Putamen (tissue), 1 donor: ENCODE measurements at places on chromosomes 4 and X.
A peak's percentile ranks its signal among the peaks of the same experiment; 100 is the strongest.

DNA sequence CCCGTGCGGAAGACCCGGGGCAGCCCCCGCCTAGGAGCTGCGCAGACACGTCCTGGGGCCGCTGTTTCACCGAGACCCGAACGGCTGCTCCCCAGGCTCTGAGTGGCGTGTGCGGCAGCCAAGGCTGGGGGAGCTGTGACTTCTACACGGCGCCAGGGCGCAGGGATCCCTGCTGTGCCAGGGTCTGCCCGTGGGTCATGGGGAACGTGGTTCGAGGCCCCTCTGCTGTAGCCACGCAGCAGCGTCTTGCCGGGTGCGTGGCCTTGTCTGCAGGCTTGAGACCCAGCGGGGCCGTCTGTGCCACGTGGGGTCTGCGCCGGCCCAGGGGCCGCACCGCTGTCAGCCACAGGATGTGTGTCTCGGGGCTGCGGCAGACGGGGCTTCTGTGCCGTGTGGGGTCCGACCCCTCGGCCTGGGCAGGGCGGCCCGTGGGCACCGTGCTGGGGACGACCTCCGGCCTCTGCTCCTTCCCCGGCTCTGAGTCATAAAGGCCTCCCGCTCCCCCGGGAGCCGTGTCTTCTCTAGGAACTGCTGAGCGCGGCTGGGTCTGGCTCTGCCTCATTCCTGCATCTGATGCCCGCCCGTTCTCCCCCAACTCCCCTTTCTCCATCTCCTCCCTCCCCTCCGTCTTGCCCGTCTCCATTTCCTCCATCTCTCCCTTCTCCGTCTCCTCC is 12.7 kb upstream of the GTPBP6 start:
- DNase-seq, result no peak

DNA sequence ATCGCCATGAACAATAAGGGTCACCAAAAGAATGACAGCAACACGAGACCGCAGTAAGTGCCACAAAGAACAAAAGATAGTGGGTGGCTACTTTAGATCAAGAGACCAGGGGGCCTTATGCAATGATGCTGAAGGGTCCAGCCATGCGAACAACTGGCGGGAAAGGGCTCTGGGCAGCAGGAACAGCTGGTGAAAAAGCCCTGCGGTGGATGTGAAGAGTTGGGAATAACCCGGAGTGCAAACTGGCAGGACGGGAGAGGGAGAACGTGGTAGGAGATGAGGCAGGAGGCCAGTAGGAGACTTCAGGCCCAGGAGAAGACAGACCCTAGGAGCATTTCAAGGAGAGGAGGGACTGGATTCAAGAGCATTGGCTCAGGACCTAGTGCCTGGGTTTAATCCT is 120.2 kb downstream of the AFAP1 start:
- no peak for DNase-seq

GRCh38 chr4:104942990-104943743 is 203.5 kb upstream of the TET2 start:
- no peak for DNase-seq

GRCh38 chr4:82753725-82754410 is 44.7 kb downstream of the SCD5 start:
- no peak for DNase-seq

DNA sequence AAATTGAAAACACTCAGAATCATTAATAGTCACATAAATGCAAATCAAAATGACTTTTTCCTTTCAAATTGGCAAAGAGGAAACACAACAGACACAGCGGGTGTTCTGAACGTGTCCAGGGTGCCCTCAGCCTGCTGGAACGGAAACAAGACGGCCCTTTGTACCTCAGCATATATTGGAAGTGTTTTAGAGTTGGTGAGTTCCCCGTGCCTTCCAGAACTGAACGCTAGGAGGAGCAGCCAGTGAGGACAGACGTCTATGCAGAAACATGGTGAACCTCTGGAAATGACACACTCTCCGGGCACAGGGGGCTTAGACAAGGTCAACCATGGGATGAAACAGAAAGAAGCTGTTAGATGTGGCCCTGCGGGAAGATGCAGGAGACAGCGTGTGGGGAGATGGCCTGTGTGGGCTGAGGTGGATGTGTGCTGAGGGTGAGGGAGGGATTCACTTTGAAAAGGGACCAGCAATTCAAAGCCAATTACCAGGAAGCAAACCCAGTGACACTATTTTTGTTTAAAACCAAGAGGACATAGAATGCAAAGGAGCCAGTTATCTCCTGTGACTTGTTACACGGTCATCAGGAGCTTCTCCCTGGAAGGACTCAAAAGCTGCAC is 40.4 kb downstream of the RNF212 start:
- DNase-seq, result peak; percentile 45

GRCh38 chr4:7410446-7410845 is 24.3 kb downstream of the PSAPL1 start:
- DNase-seq, result no peak

GRCh38 chr4:3369781-3370674 is 71.7 kb upstream of the HGFAC start:
- no peak for DNase-seq

DNA sequence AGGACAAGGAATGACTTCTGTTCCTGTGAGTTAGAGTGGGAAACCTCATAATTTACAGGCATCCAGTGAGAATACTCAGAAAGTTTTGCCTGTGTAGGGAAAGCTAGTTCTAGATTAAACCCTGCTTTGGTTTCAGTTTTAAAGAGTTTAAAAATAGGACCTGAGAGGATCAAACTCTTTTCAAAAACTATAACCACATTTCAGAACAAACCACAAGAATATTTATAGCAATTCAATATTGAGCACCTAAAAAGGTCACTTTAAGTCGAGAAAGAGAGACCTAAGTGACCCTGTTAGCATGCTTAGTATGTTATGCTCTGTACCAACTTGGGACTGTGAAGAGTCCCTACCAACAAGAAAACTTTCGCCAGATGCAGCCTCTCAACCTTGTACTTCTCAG is 17.4 kb upstream of the PWWP3B start:
- no peak for DNase-seq

DNA sequence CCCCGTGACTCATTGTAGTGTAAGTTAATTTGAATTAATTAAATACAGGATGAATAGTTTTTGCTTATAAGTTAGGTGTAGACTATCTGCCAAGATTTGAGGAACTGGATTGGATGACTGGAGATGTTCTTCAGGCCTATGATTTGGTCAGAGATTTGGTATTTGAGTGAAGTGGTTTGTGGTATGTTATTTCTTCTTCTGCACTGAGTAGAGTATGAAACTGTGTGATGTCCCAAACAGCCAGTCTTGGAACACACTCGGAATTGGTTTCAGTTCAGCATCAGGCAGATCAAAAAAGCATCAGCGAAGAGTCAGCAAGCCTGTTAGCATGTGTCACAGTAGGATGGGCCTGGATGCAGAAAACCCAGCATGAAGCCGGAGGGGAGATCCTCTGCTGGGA is 294.1 kb downstream of the ARHGAP10 start:
- DNase-seq, result no peak

- DNase-seq, result no peak
Measured at GRCh38 chr4:42845586-42845985, 46.9 kb upstream of the GRXCR1 start.

DNA sequence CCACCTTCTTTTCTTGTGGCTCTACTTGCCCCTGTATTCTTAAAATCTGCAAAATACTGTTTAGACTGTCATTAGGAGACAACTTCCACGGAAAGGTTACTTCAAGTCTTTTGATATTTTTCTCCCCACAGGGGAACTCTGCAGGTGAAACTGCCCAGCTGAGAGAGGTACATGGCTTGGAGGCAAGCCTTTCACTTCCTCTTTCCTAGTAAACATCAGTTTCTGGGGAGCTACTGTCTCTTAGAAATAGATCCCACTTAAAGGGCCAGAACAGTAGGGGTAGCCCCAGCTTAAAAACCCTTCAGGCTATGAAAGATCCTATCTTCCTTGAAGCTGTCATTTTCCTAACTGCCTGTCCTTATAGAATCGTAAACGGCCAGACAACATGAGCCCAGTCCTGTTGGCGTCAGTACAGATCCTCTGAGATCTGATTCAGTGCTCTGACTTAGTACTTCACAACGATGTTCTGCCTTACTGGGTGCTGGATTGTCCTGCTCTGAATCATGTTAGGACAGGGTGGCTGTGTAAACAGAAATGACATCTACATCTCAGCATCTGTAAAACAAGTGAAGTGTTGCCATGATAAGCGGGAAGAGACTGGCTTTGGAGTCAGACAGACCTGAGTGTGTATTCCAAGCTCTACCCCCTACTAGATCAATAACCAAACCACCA is 102.1 kb downstream of the ITIH6 start:
- no peak for DNase-seq

- no peak for DNase-seq
Measured at GRCh38 chr4:80875642-80876041, 154.9 kb upstream of the BMP3 start.

DNA sequence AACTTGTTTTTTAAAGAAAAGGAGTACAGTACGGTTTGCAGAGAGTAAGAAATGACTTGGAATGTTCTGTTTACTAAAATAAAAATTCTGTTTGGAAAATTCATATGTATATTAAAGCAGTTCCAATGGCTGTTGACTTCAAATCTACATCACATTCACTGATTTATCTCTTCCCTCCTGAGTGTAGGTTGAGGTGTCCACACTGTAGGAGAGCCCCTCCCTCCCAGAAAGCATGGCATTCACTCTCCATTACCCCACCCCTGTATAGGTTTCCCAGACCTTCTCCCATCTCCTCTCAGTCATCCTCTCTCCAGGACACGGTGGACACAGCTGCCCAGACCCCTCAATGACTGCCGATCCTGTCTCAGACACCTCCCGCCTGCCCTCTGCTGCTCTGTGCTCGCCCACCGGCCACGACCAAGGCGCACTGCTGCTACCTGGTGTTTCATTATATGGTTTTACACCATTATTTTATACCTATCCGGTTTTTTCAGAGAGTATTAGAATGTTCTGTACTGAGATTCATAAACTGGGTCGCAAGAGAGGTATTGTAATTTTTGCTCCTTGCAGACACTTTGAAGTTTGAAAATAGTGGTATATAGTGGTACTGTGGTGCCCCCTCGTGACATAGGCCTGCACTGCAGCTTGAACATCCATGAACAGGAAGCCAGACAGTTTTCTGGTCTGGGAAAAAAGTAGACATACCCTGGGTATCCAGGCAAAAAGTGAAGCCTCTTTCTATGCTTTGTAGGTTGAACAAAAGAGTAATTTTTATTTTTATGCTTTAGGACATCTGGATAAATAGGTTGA is 38.8 kb upstream of the BEX4 start:
- DNase-seq, result peak; percentile 29
